ENCODE measurements at places on chromosomes 11 and 22.

DNA sequence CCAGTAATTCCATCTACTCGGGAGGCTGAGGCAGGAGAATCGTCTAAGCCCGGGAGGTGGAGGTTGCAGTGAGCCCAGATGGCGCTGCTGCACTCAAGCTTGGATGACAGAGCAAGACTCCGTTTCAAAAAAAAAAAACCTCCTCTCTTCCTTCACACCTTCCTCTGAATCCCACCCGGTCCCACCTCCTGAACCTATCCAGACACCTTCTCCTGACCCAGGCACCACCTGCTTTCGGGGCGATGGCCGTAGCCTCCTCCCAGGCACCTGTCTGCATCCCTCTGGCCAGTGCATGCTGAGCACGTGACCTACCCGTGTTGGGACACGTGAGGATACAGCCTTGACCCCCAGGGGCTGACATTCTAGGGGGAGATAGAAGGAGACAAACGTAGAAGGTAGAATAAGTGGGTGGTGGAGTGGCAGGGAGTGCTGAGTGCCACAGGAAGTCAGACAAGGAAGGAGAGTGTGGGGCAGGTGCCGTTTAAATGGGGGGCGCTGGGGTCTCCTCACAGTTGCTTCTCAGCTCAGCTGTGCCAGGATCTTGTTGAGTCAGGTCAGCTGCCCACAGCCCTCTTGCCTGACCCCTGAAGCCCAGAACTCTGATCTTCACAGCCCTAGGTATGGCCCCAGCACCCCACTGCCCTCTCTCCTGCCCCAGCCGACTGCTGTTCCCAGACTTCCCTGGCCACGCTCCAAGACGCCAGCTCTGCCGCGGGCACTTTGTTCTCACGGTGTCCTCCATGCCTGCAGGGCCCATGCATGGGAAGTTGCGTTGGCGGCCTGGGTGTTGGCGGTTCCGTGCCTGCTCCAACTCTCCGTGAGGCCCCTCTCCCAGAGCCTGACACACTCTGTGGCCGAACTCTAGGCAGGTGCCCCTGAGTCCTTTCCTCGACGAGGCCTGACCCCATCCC, 1.2 kb upstream of the MIOX start:
- no peak for DNase-seq

- DNase-seq: no peak
Measured at GRCh38 chr22:27170491-27170890, 513.1 kb downstream of the MIAT start.

GRCh38 chr11:85742873-85743275, 56.9 kb upstream of the CCDC89 start:
- DNase-seq: no peak

- DNase-seq: no peak
Measured at GRCh38 chr11:1548221-1549070, 23.6 kb downstream of the DUSP8 start.

DNA sequence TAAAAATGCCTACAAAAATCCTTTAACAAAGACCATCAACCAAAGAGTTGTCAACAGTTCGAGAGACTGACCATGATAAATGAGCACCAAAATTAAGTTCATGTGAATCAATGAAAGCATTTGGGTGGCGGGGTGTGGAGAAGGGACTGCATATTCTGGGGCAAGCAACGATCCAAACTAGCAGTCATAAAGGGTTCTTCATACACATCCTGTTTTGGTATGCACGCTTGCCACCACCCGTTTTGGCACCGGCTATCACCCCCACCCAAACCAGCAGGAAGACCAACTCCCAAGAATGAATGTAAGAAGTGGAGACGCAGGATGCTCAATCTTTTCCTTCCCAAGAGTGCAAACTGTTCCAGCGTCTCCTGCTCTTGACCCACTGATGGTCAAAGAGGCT, 80.8 kb downstream of the SGSM3 start:
- DNase-seq: no peak

DNA sequence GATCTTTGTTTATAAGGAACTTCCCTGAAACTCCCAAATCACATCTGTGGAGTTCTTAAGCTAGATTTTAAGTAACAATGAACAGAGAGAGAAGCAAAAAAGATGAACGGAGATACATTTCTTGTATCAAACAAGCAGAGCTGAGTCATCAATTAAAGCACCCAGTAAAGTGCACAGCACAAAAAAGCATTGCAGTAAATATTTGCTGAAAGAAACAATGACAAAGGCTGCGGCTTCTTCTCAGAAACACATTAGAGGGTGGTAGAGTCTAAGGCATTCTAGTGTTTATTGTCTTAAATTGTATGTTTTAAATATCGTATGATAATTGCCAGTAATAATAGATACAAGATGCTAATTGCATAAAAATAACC, 941.6 kb upstream of the CHORDC1 start:
- DNase-seq: no peak

- no peak for DNase-seq
Measured at GRCh38 chr11:22465620-22466019, 127.4 kb downstream of the SLC17A6 start.

DNA sequence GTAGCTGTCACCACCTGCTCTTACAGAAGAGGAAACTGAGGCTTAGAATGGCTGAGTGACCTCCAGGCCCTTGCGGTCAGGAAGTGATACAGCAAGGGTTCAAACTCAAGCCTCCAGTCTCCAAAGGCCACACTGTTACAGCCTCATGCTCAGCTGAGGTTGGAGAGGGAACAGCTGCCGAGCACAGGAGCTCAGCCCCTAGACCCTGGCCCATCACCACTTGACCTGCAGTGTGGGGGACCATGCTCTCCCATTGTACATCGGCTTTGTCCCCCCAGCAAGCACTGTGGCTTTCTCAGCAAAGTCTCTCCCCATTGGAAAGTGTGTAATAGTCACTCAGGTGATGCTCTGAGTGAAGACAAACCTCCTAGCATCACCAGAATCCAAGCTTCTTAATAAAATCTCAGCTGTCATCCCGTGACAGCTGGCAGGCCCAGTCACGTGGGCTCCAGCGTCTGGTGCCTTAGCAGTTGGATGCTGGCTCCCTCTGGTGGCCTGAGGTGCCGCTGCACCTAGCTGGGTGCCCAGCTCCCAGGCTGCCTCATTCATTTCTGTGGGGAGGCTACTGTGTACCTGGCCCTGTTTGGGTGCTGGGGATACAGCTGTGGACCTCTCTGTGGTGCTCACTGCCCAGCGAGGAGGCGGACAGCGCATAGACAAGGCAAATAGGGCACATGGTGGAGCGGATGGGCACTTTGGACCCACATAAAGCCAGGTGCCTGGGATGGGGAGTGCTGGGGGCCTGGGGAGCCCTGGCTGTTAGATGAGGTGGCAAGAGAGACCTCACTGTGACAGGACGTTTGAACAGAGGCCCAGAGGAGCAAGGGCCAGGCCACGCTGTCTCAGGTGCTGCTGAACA, 19.1 kb upstream of the MYRF start:
- DNase-seq: peak; percentile 63

- no peak for DNase-seq
Measured at GRCh38 chr11:67002921-67003411, 20.0 kb upstream of the SYT12 start.

DNA sequence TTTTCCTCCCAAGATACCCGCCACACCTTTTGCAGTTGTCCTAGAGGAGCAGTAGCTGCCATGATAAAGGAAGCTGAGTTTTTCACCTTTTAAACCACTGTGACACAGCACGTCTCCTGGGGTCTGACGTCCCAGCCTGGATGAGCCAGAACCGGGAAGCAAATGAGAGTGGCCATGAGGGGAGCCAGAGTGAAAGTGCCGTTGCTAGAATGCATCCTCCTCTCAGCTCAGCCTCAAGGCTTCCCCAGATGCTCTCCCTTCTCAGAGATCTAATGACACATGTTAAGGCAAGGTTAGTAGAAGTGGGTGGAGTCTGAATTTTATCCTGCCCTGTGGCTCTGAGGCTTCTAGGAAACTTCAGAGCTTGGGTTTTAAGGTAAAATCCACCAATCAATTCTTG, 23.4 kb upstream of the HTR3A start:
- no peak for DNase-seq

GRCh38 chr11:46826310-46827044, 19.6 kb downstream of the CKAP5 start:
- peak; percentile 31 for DNase-seq

All from stimulated activated CD8-positive, alpha-beta memory T cell treated with anti-CD3 and anti-CD28 coated beads, Interleukin-4, amount 100 ng/mL, for 4 hours (primary cell).